ENCODE measurements at places on chromosomes 1 and 21.

DNA sequence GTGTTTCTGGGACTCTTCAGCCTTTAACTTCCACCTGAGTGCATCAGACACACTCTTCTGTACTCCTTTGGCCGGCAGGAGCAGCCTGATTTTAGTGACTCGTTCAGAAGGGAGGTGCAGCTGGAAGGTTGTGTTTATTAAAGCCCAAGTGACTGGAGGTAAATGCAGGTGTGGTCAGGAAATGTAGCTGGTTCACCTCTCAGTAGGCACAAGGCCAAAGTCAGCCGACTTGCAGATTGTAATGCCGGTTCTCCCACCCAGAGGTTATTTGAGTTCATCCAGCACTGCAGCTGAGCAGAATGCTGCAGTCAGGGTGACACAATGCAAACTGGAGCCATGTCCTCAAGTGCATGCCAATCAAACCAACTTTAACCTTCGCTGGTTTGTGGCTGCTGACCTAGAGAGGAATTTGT, 91.5 kb downstream of the SPATA46 start:
- no peak for DNase-seq

- DNase-seq, result no peak
These were observed at the start of gene CSMD2 for GRCh38 chr1:34164771-34165391. TSS of gene CSMD2 (minus strand) at chr1:34165230. CDS start at chr1:34165097, 133 bp downstream.

DNA sequence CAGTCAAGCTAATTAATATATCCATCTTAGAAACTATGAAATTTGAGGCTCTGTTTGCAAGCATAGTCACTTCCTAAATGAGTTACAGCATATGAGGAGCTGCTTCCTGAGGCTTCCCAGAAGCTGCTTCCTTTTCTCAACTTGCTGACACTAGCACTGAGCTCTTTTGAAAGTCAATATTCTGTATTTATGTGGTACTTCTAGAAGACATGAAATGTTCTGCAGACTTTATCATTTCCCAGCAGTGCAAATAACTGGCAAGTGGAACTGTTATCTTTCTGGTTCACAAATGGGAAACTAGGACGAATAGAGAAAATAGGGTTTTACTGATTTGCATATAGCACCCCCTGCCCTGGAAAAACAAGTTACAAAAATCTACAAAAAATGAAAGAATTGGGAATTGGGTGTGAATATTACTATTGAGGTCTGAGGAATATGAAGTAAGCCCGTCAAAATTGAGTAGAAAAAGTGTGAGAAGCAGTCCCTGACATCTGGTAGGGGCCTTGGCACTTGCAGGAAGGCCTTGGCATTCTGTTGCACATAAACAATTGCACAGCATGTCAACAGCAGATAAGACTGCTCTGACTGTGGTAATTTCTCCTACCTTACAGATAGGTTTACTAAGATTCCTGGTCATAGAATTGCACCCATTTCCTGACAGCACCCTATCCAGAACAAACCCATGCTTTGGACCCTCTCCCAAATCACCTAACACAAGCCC, 7.1 kb downstream of the GIPC2 start:
- no peak for DNase-seq

- DNase-seq, result peak; percentile 4
These were observed 71.5 kb downstream of the HHAT start for GRCh38 chr1:210400043-210400840.

- DNase-seq, result no peak
These were observed 30.3 kb upstream of the PLA2G2C start for GRCh38 chr1:20216574-20216973.

DNA sequence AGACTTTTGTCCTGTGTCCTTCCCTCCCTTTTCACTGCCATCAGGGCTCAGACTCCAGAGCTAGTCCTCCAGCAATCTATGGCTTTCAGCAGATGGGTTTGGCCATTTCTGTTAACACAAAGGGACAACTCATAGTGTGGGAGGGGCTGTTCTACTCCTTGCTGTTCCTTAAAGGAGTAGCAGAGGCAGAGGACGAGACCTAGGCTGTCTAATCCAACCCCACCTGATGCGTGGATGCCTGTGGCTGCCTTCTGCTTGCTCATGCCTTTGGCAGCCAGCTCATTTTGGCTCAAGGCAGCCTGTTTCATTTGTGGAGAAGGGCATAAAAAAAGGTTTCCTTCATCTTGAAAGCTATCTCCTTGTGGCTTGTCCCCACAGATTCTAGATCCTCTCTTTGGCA, 27.0 kb downstream of the MFSD2A start:
- DNase-seq, result no peak

DNA sequence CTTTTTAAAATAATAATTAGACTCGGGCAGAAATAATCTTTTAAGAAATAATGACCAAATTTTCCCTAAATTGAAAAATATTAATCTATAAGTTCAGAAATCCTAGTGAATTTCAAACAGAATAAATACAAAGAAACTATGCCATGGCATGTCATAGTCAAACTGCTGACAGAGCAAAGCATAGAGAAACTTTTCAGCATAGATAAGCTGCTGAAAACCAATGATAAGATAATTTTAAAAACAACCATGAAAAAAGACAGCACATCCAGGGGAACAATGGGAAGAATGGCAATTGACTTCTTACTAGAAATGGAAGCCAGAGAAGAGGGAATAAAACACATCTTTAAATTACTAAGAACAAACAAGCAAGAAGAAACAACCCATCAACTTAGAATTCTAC, 19.8 kb downstream of the CD1D start:
- DNase-seq, result no peak

DNA sequence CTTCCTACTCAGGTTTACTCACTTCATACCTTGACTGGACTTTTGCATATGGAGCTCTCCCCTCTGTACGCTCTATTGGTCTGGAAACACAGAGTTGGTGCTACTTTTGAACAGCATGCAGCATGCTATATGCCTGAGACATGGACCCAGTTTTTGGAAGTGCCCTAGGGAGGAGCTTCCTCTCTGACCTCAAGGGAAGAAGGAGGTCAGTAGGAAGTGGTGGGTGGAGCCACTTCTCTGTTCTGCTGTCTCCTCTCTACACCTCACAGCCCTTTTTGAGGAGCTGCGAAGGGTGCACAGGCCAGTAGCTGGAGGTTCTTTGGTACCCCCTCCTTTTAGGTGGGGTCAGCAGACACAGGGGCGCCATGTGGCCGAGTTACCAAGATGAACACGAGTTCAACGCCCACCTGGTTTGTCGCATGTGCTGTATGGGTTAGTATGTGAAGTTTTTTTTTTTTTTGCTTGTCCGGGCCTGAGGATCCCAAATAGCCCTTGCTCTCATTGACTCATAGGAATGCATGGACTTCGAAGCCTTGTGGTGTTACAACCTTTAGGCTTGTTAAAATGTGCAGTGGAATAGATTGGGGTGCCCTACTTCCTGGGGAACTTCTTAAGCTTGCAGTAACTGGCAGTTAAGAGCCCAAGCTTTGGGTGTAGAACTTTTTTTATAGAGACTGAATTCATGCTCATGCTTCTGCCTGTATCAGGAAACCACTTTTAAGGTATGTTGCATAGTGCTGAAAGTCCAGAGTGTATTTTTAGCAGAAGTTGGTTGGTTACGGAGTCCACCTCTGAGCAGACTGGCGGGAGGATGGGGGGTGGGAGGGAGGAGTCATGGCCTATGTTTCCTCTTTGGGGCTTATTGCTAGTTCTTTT, 10.7 kb downstream of the MACF1 start:
- no peak for DNase-seq

DNA sequence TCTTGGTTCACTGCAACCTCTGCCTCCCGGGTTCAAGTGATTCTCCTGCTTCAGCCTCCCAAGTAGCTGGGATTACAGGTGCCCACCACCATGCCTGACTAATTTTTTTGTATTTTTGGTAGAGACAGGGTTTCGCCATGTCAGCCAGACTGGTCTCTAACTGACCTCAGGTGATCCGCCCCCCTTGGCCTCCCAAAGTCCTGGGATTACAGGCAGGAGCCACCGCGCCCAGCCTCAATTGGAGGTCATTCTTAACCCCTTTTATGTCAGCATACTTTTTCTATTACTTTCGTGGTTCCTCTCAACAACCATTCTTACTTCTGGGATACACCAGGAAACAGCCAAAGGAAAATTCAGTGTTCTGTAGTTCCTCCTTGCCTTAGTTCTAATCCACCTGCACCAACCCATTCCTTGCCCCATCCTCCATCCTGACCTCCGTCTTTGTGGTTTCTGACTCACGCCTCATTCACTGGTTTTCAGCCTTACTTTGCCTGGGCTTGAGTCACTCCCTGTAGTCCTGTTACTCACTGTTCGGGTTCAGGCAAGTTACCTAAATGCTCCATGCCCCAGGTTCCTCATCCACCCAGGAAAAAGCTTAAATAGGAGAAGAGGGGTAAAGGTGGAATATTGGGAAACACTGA, 12.9 kb upstream of the BCL10 start:
- no peak for DNase-seq

- DNase-seq, result no peak
These were observed 2021.9 kb downstream of the MRPL39 start for GRCh38 chr21:23585419-23585818.

GRCh38 chr1:210686841-210687240, 358.1 kb downstream of the HHAT start:
- no peak for DNase-seq

- no peak for DNase-seq
These were observed 6.6 kb downstream of the CREG1 start for GRCh38 chr1:167546935-167547334.

DNA sequence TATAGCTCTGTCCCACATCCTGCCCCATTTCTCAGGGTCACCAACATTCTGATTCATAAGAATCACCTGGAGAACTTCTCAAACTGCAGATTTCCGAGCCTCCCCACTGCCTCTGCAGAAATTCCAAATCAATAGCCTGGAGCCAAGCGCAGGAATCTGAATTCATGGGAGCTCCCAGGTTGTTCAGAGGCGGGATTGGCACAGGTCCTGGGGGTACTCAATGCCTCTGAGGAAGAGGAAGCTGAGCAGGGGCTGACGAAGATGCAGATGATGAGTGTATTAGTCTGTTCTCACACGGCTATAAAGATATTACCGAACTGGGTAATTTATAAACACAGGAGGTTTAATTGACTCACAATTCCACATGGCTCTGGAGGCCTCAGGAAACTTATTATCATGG, 455.5 kb downstream of the MATN1 start:
- DNase-seq, result no peak

GRCh38 chr1:2210084-2210653, 15.6 kb upstream of the FAAP20 start:
- DNase-seq, result no peak

GRCh38 chr1:51867479-51868232, 10.9 kb downstream of the NRDC start:
- DNase-seq, result no peak

DNA sequence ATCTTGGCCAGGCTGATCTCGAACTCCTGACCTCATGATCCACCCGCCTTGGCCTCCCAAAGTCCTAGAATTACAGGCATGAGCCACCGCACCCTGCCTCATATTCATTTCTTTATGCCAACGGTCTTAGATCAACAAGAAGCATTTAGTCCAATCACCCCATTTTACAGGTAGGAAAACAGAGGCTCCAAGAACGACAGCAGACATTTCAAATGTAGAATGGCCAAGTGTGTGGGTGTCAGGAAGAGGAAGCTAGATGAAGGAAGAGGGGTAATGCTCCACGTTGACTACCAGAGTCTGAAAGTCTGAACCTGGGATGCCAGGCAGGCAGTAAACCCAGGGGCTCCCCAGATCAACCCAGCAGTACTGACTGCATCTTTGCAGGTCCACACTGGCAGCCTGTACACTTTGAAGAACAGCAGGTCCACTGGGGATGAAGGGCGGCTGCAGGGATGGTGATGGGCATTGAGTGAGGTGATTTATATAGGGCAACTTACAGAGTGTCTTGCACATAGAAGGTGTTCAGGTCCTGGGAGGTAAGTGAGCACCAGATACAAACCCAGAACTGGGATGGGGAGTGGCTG, 120.2 kb downstream of the EPHB2 start:
- no peak for DNase-seq

- DNase-seq, result no peak
These were observed 96.8 kb upstream of the BMP8A start for GRCh38 chr1:39394598-39394997.

DNA sequence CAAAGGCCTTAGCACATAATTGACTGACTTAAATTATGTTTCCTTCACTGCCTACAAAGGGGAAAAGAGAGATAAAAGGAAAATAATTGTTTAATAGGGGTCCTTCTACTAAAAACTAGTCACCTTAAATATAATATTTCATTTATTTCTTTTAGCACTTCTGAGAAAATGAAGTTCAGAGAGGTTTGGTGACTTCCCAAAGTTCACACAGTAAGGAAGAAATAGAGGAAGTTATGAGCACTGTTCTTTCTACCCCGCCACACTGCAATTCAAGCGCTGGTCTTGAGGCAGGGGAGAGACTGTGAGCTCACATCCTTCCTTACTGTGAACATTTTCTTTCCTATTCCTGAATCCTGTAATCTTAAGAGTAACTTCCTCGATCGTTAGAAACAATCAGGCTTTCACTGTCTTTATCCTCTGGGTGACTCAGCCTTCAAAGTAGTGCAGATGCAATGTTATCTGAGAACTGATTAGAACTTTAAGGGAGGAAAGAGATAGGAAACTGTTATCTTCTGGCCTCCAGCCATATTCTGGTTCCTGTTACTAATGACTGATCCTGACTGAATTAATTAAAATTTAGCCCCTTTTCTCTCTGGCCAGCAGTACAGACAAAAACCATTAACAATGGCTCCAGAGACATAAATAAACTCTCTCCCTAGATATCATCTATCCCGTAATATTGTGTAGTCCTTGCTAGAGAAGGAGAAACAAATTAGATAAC, 6.8 kb downstream of the RGS5 start:
- DNase-seq, result no peak

GRCh38 chr1:211126622-211127021, 7.3 kb downstream of the KCNH1 start:
- DNase-seq, result no peak

GRCh38 chr1:102941366-102941947, 166.9 kb downstream of the COL11A1 start:
- DNase-seq, result no peak

GRCh38 chr1:185869590-185869989, 135.4 kb downstream of the HMCN1 start:
- no peak for DNase-seq

- no peak for DNase-seq
These were observed 396.7 kb downstream of the TGFB2 start for GRCh38 chr1:218741852-218742251.

- no peak for DNase-seq
These were observed 11.0 kb upstream of the C1QA start for GRCh38 chr1:22625262-22625925.

- no peak for DNase-seq
These were observed 344.7 kb upstream of the USP24 start for GRCh38 chr1:55559842-55560241.

- no peak for DNase-seq
These were observed 15.3 kb downstream of the ERI3 start for GRCh38 chr1:44339731-44340130.

GRCh38 chr1:220342853-220343252, 70.6 kb upstream of the RAB3GAP2 start:
- DNase-seq, result no peak

DNA sequence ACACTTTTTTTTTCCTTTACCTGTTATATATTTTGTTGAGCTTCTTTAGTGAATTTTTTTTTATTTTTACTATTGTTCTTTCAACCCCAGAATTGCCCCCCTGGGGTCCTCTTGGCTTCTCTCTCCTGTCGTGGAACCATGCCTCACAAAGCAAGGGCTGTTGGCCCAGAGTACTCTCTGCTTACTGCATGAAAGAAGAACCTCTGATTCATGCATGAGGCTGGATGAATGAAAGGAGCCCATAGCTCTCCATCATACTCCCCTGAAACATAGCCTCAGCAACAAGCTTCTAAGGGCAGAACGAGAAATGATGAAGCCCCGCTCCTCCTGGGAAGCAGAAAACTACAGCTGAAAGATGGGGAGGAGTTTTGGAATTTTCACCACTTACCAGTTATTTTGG, 1441.0 kb downstream of the BRINP3 start:
- no peak for DNase-seq
